Stimulated activated CD4-positive, alpha-beta T cell treated with anti-CD3 and anti-CD28 coated beads, Interleukin-2, amount 100 ng/mL, for 48 hours (primary cell): ENCODE measurements at places on chromosomes 7 and 10.

- no peak for DNase-seq
Measured at GRCh38 chr7:124250297-124251034, 217.6 kb upstream of the TMEM229A start.

DNA sequence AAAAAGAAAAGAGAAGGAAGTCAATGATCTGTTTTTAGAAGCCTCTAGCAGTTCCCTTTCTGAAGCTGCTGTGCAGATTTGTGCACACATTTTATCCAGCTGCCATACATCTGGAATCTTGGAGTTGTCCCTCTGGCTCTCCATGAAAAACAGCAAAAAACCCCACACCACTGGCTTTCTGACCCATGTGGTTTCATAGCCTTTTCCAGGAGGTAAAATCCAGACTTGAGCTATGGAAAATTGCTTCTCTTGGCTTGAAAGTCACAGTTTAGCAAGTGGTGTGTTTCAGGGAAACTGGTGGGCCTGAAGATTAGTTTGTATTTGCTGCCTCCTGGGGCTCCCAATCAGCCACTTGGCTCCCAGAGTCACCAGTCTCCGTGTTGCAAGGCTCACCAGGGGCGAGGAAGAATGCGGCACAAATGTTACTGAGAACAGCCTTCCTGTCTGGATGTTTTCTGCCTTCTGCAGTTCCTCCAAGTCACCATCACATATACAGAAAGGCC, 50.1 kb upstream of the ADRB1 start:
- no peak for DNase-seq

GRCh38 chr10:122165484-122166276, 105.4 kb upstream of the BTBD16 start:
- DNase-seq = no peak

DNA sequence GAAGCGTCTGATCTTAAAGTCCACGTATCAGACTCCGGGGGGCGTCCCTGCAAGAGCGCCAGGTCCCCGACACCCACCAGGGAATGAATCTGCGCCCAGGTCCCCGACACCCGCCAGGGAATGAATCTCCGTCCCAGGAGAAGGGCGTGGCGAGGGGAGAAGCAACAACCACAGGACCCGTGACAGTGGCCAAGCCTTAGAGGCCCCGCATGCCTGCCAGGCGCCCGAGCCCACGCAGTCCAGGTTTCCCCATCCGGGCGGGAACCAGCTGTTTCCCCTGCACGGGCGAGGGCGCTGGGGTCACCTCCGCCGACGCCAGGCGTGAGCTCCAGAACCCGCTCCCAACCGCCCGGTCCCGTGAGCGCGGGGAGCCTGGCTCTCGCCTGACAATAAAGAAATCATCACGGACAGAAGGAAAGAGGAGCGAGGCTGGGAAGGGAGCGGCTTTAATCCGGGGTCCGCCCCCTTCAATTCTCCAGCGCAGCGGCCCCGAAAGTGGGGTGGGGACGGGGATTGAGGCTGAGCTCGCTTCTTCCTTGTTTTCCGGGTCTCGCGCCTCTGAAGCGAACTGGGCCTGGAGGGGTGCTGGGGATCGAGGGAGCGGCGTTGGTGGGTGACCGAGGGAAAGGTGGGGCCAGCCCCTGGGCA, 29.0 kb upstream of the BMS1 start:
- no peak for DNase-seq

GRCh38 chr10:546971-547590, 142.4 kb downstream of the DIP2C start:
- no peak for DNase-seq

DNA sequence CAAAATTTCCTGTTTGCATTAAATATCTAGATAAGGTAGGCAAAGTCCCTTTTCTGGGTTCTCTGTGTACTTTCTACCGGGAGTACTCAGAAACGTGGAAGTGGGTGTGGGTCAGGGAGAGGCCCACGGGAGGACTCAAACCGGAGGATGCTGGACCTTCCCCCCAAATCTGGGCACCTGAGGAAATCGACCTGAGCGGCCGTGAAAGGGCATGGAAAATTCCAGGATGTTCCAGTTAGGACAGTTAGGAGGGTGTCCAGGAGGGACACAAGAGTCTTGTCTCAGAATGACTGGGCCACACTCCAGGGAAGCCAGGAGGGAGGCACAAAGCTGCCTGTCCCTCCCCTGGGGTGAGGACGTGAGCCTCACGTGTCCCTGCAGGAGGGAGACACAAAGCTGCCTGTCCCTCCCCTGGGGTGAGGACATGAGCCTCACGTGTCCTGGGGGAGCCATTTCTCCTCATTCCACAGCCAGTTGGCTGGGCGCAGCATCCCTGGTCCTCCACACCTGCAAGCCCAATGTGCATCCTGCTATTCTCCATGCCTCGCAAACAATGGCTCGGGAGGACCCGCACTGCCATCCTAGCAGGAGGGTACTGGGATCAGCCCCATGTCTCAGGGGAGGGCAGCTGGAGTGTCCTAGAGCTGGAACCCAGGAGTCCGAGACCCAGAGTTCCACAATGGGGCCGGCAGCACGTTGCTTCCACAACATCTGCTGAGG, 190.5 kb upstream of the PPP2R2D start:
- no peak for DNase-seq

GRCh38 chr10:57222603-57223002, 861.5 kb upstream of the ZWINT start:
- no peak for DNase-seq

DNA sequence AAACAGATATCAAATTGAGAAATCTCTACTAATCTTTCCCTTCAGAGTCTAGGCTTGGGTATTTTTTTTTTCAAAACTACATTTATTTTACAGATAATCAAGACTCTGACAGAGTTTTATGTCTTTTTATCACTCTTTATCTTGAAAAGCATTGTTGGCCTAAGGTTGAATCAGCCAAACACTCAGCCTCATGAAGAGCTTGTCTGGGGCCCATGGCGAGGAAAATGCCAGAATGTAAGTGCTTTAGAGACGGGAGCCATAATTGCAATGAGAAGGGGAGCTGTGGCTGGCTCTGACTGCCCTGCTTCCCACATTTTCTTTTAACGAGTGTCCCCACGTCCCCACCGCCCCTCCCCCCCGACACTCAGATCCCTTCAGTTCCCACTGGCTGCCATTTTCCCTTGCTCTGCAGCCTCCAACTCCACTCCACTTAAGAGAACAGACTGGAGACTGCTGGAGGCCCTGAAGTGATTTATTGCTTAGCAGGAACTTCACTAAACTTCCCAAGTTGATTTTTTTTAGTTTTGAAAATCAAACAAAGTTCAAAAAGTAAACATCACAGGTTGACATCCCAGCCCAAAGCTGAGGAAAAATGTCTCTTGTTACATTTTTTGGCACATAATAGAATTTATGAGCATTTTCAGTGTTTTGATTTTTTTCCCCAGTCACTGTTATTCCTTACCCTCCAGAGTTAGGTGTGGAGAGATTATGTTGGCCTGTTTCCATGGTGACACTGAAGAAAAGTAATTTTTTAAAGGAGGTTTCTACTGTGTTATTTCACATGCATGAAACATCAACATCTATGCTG, 637.5 kb upstream of the GALNT17 start:
- DNase-seq = no peak

GRCh38 chr7:103348452-103348851, 1.0 kb downstream of the PSMC2 start:
- DNase-seq = no peak

DNA sequence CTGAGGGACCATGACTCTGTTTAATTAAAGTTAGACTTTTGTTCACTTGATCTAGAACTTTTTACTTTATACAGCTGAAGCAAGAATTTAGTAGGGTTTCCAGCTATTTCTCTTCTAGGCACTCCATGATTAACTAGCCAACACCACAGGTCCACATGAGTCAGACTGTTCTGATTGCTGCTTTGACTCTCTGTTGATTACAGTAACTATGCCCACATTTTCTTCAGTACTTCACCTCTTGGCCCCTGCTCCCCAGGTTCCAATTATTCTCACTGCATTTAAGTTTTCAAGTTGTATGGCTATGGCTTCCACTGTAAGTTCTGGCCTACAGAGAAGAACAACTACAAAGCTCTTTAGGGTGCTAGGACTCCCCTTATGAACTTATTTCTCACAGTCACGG, 737.2 kb upstream of the IGFBP3 start:
- DNase-seq = no peak

DNA sequence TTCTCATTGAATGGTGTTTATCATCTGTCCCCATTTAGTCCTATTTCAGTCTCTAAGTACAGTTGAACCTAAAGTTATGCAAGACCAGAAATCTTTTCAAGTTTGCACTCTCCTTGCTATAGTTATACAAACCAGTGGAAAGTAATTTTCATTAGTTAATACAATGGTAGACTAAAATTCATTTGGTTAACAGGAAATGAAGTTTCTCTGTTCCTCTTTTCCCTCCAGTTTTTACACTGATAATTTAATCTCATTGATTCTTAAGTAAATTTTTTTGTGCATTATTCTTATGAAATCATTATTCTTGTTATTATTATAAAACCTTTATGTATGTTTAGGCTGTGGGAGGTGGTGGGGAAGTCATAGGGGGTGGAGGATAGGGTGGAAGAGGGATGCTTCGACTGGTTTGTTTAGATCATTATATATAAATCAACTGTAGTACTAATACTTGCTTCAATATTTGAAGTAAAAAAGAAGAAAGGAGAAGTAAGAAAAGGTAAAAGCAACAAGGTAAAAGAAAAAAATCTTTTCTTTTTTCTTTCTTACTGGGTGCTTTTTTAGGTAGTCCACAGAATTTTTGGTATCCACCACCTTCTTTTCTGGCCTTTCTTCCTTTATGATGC, 104.1 kb downstream of the GPR85 start:
- no peak for DNase-seq

- DNase-seq = no peak
Measured at GRCh38 chr10:44244745-44245600, 139.9 kb downstream of the CXCL12 start.
